Activated CD4-positive, CD25-positive, alpha-beta regulatory T cell treated with anti-CD3 and anti-CD28 coated beads, Interleukin-2, amount 50 U/mL, for 72 hours (primary cell): ENCODE measurements at places on chromosomes 2 and 18.

DNA sequence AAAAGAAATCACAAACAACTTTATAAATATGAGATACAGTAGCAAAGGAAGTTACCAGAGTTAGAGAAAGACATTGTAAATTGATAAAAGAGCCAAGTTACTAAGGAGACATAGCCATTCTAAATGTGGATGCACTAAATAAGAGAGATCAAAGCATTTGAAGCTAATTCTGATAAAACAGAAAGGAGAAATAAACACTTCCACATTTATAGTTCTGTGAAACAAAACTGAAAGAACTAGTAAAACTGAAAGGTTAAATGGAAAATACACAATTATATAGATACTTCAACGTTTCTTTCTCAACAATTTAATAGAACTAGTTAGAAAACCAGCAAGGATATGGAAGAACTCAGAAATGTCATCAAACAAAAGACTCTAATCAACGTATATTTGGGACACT lies 309.0 kb upstream of the CDH2 start:
- no peak for DNase-seq

- peak; percentile 8 for DNase-seq
These were observed 67.1 kb downstream of the RTP5 start for GRCh38 chr2:241936457-241937133.

DNA sequence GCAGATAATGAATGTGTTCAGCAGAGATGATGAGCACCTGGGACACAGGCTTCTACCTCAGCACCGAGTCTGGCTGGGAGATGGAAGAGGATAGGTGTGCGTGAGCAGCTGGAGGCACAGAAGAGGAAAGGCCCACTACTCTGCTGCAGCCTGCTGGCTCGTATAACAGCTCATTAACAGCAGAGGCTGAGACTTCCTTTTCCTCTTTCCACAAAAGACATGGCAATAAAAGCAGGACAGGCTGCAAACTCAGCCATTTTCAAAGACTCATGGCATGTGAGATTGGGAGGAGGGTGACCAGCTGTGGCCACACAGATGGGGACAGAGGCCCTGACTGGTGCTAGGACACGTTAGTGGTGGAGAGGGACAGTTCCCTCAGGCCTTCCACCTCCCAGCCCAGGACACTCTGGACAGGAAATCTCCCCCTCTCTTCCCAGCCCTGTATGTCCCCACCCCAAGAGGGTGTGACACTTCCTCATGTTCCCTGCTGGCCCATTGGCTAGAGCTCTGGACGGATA lies 60.3 kb downstream of the CACNB4 start:
- DNase-seq: no peak

DNA sequence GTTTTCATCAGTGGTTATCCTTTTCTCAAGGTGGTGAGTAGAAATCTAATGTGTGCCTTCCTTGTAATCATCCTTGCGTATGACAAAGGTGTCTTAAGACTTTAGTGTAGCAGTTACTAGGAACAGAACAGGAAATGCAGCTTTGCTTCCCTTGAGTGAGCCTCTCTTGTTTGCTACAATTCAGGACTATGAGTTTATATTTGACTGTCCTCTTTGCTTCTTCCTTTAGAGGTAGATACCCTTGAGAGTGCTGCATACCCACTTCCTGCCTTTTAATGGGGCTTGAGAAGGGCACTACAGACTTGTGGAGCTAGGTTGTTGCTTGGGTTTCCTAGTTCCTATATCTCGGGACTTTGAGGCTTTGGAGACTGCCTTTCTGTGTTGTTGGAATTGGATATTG lies 3.8 kb downstream of the KCNJ13 start:
- no peak for DNase-seq

DNA sequence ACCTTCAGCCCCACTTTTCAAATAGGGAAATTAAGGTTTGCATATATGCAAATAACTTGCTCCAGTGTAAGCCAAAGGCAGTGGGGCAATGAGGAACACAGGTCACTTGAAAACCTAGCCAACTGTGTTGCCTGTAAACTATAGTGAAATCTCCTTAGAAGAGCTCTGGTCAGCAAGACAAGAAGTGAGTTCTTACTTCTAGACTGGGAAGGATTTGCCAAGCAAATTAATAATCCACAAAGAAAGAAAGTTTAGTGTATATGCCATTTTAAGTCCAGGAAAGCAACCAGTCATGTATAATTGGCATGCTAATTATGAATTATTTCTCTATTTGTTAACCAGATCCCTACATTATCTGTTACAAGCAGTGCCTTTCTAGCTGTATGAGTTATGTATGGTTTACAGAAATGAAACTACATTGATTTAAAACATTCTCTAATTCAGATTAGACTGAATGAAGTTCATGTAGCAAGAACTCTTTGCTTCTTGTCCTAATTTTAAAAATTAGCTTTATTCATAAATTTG lies 129.9 kb downstream of the MTX2 start:
- DNase-seq: no peak

- DNase-seq: no peak
These were observed 19.0 kb upstream of the ESPNL start for GRCh38 chr2:238081150-238081549.

- DNase-seq: no peak
These were observed 578.1 kb downstream of the PIK3C3 start for GRCh38 chr18:42533009-42533575.

GRCh38 chr2:13018490-13018889 lies 301.8 kb downstream of the TRIB2 start:
- DNase-seq: no peak

DNA sequence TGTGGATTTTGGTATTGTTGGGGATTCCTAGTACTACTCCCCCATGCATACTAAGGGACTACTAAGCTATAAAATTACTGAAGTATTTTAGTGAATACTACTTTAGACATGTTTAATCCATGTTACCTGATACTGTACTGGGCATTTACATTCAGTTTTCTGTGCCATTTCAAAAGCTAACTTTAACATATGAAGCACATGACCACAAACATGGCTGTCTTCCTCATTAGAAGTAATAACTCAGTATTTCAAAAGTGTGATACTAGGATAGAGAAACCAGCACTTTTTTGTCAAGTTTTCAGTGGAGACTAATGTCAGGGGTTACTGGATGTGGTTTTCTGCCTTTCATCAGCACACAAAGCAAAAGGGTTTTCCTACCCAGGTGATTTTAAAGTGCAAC lies 27.9 kb downstream of the WDR33 start:
- DNase-seq: no peak

GRCh38 chr2:172726172-172726735 lies 9.4 kb upstream of the RAPGEF4 start:
- no peak for DNase-seq

DNA sequence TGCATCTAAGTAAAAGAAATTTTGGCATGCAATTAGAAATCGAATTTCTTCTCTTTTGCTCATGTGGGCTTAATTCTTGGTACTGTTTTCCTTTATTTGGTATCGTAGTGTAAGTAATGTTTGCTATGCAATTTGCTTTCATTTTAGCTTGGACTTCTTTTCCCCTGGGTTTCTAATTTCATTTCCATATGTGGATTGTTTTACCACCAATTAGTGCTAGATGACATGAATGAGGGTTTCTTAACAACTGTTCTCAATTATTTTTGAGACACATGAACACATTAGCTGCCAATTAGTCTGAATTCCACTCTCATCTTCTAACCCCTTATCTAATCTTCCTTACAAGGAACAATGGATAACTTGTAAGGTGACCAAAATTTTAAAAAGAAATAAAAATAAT lies 1047.2 kb upstream of the PIK3C3 start:
- DNase-seq: no peak

DNA sequence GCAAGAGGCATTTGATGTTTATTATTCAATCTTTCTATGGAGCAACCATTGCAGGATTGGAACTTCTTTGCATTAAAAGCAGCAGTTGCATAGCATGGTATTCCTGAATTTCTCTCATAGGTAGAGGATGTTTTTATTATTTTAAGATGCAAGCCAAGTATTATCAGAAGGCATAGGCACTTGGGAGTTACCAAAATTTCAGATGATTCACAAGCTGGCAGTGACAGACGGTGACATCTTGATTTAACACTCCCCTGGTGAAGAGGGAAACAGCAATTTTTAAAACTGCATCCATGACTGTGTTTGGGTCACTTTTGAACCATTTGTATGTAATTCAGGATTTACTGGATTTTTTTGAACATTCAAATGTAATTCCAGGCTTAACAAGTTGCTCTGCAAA lies 654.3 kb downstream of the SLC4A3 start:
- DNase-seq: no peak

DNA sequence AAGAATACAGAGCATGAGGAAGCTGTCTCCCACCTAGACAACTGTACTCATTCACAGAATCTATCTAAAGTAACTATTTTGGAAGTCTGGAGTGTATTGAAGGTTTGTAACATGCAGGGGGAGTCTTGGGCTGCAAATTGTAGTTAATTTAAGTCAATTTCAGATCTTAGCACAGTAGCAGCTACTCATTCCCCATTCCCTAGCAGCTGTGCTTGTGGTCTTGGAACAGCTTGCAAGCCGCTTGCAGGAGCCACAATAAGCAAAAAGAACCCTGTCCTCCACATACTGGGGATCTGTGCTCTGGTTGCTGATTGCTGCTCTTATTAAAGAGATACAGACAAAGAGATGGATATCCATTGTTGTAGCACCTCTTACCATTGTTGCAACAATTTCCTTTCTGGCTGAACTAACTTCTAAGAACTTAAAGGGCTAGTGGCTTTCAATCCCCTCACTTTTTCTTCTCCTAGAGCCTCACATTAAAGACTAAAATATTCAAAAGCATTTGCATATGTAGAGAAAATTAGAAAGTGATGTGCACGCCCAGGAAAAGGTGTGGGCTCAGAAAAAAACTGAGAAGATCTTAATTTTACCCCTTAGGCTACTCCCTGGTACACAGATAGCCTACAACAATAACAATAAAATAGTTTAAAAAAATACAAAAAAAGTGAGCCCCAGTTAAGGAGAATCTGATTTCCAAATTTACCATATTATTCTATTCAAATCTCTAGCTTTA lies 1775.1 kb upstream of the PIK3C3 start:
- DNase-seq: no peak

DNA sequence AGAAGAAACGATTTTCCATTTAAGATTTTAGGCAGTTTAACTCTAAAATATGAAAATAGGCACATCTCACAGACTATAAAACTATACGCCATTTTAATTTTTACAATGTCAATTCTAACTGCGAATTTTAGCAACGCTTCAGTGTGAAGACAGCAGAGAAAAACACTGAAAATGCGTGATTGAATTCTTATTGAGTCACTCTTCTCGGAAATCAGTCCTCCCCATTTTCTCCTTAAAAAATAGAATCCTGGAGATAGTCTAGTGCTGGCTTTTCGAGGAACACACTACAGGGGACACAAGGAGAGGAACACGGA lies 373 bp upstream of the TAF4B start:
- no peak for DNase-seq

GRCh38 chr2:46720592-46721185 lies 194.9 kb downstream of the MCFD2 start:
- DNase-seq: no peak

GRCh38 chr2:25664183-25664964 lies 9.0 kb downstream of the DTNB start:
- no peak for DNase-seq
